ENCODE measurements at places on chromosomes 5 and 9. TPM values are rescaled to one million over a fixed set of nuclear protein-coding genes. Genes with fewer than 3 reads are reported as not detected.

CTNNAL1 gene
- total RNA-seq: 2.4 TPM

DNA sequence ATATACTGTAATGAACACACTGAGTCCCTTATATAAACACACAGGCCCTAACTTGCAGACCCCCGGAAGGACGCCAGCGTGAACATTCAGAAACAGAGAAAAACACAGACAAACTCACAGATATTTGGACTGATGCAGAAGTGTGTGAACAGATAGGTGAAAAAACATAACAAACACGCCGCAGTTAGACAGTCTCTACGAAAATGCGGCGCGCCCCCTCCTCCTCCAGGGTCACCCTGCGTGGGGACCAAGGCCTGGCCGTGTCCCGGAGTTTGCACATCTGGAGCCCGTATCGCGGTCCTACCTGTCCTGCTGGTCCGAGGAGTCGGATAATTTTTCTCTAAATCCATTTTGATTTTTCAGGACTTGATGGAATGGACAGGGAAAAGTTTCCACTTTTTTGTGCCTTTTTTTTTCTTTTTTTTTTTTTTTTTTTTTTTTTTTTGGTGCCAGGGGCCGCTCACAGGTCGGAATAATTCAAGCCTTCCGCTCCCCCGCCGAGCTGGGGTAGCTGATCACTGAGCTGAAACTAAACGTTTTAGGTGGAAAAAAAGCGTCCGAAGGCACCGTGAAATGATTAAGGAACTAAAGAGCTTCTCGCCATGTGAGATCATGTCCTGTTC lies at the start of gene PAX5:
PAX5 (minus strand) TSS at position 587 of the 623 bp plus-strand sequence; CDS start at position 350, 237 bp downstream.
- no peak for DNase-seq
- peak within 1 kb of the TSS; percentile 96 for H3K27ac ChIP-seq
- peaks cover 72% of the 10 kb centered on the region for H3K4me1 ChIP-seq
- H3K4me3 ChIP-seq: peak within 1 kb of the TSS; percentile 90
- H3K27me3 ChIP-seq: no peaks in the 10 kb centered on the region

GRCh38 chr9:93954434-93955061 lies 607 bp downstream of the BARX1 start:
- no peak overlapping the region for H3K27ac ChIP-seq
- H3K4me1 ChIP-seq: peaks cover 62% of the 10 kb centered on the region
- H3K36me3 ChIP-seq: no peaks in the 10 kb centered on the region
- H3K4me3 ChIP-seq: no peak overlapping the region
- peaks cover 62% of the 10 kb centered on the region for H3K27me3 ChIP-seq

SLC27A4 gene
- 14.4 TPM for total RNA-seq

AGXT2 gene
- total RNA-seq: not detected
